Hematopoietic multipotent progenitor cell treated with erythropoietin and hydrocortisone succinate and interleukin-3 and kit ligand, for 4 days (in vitro differentiated cells): ENCODE measurements at places on chromosomes 13 and 19.
A peak's percentile ranks its signal among the peaks of the same experiment; 100 is the strongest.

GRCh38 chr19:31749231-31749630 lies 400.0 kb upstream of the TSHZ3 start:
- no peak for DNase-seq

DNA sequence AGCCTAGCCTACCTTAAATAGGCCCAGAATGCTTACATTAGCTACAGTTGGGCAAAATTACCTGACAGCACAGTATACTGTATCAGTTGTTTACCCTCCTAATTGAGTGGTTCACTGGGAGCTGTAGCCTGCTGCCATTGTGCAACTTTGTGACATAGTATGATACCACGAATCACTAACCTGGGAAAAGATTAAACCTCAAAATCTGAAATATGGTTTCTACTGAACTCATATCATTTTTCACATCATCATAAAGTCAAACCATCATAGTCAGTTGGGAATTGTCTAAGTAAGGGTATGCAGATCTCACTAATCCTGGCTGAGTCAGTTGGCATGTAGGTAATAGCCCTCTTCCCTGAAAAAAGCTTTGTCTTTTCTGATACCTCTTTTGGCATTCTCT lies 9.2 kb downstream of the PAN3 start:
- DNase-seq = peak; percentile 33

GRCh38 chr19:5891938-5892771 lies 11.4 kb downstream of the NDUFA11 start:
- DNase-seq = peak; percentile 62

DNA sequence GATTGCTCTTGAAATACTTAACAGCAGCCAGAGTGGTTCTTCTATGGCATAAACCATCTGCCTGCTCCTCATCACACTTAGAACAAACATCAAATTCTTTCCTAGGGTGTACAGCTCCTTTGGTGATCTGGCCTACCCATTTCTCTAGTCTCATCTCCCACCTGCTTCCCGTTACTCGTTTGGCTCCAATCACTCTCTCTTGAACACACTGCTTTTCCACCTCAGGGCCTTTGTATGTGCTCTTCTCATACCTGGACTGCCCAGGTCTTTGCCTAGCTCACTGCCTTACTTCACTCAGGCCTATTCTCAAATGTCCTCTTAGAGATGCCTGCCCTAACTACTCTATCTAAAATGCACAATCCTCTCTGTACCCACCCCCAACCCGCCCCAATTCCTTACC lies 100.5 kb downstream of the KCNRG start:
- DNase-seq = no peak

DNA sequence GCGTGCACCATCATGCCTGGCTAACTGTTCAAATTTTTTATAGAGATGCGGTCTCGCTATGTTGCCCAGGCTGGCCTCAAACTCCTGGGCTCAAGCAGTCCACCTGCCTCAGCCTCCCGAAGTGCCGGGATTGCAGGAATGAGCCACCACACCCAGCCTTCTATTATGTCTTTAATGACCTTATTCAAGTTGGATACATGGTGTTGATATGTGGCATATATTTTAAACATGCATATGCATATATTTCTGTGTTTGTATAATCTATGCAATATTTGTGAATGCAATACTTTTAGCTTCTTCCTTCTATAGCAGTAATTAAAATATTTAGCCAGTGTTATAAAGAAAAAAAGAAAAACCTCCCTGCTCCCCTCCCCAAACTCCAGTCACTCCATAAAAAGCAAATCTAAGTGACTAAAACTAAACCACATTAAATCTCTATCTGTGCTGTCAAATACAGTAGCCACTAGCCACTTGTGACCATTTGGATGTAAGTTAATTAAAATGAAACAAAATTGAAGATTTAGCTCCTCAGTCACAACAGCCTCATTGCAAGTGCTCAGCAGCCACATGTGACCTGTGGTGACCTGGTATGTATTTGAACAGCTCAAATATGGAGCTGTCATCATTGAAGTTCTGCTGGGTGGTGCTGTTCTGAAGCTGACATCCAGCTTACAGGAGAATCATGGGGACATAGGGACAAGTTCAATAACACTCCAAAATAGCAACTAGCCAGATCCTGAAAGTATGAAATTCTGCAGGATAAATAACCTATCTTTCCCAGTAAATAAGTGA lies 27.4 kb downstream of the FCGBP start:
- DNase-seq = no peak

DNA sequence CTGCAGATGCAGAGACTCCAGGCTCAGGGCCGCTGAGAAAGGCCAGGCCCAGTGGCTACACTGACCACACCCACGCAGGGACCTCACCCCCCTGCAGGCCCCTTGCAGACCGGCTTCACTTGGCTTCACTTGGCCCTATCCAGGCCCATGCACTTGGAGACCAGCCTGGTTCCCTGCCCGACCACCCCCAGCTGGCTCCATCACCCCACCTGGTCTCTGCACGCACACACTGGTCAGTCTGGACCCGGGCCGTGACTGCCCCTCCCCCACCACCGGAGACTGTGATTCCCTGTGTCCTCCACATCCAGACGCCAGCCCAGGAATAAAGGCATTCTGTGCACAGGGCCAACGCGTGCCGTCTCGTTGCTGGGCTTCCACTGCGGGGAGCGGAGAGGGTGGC lies 4.9 kb upstream of the EBI3 start:
- DNase-seq = no peak

DNA sequence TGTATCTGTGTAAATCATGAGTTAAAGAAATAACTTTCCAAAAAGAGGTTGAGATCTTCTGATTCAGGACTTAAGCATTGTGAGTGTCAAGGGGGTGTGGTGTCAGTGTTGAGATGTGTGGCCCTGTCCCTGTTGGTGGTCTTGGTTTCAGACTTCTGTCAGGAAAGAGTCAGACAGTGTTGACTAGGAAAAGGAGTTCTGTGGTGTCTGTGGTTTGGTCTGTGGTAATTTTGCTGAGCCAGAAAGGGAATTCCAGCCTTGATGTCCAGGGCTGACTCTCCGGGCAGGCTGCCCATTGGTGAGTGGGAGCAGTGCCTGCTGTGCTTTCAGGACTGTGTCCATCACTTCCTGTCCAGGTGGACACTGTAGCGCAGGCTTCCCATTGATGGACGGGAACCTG lies 39.8 kb upstream of the IGFL4 start:
- no peak for DNase-seq

- peak; percentile 63 for DNase-seq
These were observed 297.3 kb downstream of the ZNF536 start for GRCh38 chr19:30669329-30670010.

DNA sequence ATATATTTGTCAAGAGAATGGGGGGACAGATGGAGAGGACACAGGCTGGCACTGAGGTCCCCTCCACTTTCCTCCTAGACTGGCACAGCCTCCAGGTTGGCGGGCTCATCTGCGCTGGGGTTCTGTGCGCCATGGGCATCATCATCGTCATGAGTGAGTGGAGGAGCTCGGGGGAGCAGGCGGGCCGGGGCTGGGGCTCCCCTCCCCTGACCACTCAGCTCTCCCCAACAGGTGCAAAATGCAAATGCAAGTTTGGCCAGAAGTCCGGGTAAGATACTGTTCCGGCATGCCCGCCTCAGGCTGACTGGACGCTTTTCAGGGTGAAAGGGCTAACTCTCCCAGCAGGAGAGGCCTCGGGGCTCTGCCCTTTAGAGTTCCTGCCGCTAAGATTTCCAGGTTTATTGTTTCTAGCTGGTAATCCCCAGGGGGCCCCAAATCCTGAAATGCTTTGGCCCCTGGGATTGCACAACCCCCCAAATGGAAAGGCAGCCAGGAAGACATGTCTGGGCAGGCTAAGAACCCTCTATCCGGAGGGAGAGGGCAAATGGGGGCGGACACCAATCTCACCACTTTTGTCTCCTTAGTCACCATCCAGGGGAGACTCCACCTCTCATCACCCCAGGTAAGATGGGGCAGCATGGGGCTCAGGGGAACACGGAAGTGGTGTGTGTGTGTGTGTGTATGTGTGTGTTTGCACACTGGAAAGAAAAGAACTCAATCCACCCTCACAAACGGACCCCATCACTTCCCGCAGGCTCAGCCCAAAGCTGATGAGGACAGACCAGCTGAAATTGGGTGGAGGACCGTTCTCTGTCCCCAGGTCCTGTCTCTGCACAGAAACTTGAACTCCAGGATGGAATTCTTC lies 7.3 kb downstream of the FXYD3 start:
- no peak for DNase-seq

DNA sequence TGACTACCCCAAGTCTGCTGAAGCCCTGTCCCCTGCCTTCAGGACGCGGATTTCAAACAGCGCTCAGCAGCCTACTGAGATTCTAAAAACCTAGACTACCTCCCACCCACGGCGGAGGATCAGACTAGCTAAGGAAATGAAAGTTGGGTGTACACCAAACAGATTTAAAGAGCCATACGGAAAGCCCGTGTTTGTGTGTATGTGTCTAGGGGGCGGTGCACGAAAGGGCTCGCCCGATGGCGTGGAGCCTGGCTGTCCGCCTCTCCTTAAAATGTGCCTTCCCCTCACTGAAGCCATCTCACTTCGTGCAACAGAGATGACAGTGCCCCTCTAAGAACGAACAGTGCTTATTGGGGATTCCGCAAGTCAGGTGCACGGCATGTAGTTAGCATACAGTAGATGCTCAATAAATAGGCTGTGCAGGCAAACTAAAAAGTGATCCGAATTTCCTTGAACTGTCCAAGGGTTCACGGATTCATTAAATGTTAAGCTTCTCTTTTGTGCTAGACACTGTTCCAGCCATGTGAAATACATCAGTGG lies 639 bp downstream of the LENG1 start:
- peak; percentile 57 for DNase-seq

DNA sequence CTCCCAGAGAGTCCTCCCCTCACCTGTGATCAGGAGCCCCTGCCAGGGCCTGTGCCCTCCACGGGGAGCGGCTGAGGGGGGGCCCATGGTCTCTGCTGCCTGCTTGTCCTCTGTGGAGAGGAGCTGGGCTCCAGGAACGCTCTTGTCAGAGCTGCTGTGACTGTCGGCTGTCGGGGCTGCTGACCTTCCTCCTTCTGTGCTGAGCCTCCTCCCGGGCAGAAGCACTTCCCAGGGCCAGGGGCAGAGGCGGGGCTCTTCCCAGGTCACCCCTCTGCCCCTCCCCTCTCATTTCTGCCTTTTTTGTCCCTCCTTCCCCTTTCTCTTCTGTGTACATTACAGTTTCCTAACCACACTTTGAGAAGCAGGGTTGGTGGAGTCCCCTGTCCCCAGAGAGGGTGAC lies at the start of gene CEACAM4:
TSS of gene CEACAM4 (minus strand) at position 198 of the 400 bp plus-strand sequence. CDS start at position 87, 111 bp downstream.
- peak; percentile 62 for DNase-seq

- DNase-seq = peak; percentile 43
These were observed 8.7 kb downstream of the MAP2K2 start for GRCh38 chr19:4115050-4115817.

GRCh38 chr19:51472607-51473006 lies 5.7 kb upstream of the CEACAM18 start:
- no peak for DNase-seq

DNA sequence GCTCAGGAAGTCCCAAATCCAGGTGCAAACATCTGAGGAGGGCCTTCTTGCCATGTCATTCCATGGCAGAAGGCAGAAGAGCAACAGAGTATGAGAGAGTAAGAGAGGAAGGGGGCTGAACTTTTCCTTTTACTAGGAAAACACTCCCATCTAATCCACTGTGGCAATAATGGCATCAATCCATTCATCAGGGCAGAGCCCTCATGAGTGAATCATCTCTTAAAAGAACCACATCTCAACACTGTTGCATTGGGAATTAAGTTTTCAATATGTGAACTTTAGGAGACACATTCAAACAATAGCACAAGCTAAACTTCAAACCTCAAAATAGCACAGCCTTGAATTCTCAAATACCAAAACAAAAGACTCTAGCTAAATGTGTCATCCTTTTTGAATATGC lies 264.5 kb downstream of the KCTD12 start:
- no peak for DNase-seq

- DNase-seq = peak; percentile 69
These were observed 2.3 kb upstream of the LYPD3 start for GRCh38 chr19:43467730-43468129.

- DNase-seq = no peak
These were observed 18.7 kb downstream of the HCN2 start for GRCh38 chr19:608155-609003.

- no peak for DNase-seq
These were observed 19.4 kb downstream of the GPC5 start for GRCh38 chr13:91417660-91418325.

DNA sequence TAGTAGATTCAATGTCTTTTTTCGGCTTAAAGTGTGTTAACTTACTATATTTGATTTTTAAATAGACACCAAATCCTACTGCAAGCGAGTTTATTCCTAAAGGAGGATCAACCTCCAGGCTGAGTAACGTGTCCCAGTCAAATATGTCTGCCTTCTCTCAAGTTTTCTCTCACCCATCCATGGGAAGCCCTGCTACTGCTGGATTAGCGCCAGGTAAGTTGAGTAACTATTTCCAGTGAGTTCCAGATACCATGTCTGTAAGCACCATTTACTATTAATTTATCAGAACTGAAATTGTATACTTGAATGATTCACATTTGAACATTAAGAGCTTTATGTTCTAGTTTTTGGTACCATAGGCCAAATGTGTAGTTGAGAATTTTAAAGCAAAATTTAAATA lies 81.8 kb downstream of the PAN3 start:
- DNase-seq = no peak

GRCh38 chr19:28435551-28436271 lies 777.2 kb downstream of the UQCRFS1 start:
- no peak for DNase-seq

GRCh38 chr13:36217456-36217855 lies 3.1 kb upstream of the SOHLH2 start:
- DNase-seq = no peak

GRCh38 chr19:30153326-30154210 lies 211.5 kb downstream of the URI1 start:
- no peak for DNase-seq
